ENCODE measurements at places on chromosomes 11 and 22. TPM values are rescaled to one million over a fixed set of nuclear protein-coding genes. Genes with fewer than 3 reads are reported as not detected.
A peak's percentile ranks its signal among the peaks of the same experiment; 100 is the strongest.

- peak; percentile 94 for DNase-seq
Observed at GRCh38 chr22:42444077-42444904, 12.1 kb upstream of the NFAM1 start.

The SLC22A12 gene
- polyA plus RNA-seq: 5.6 TPM

DNA sequence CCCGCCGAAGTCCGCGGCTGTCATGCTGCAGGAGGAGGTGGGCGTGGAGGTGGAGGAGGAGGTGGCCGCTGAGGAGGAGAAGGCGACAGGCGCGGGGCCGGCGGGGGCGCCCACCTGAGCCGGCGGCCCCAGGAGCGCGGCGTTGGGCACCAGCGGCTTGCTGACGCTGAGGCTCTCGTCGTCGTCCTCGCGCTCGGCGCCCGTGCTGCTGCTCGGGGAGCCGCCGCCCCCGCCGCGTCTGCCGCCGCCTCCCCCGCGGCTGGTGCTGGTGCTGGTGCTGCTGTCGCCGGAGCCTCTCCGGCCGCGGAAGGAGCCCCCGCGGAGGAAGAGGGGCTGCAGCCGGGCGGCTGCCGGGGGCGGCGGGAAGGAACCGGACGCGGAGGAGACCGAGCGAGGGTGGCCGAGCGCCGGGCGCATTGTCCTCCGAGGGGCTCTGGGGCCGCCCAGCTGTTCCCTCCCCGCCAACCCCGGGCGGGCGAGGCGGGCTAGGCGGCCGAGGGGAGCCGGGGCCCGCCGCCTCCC is 388 bp downstream of the TMEM121B start:
- DNase-seq: no peak

DNA sequence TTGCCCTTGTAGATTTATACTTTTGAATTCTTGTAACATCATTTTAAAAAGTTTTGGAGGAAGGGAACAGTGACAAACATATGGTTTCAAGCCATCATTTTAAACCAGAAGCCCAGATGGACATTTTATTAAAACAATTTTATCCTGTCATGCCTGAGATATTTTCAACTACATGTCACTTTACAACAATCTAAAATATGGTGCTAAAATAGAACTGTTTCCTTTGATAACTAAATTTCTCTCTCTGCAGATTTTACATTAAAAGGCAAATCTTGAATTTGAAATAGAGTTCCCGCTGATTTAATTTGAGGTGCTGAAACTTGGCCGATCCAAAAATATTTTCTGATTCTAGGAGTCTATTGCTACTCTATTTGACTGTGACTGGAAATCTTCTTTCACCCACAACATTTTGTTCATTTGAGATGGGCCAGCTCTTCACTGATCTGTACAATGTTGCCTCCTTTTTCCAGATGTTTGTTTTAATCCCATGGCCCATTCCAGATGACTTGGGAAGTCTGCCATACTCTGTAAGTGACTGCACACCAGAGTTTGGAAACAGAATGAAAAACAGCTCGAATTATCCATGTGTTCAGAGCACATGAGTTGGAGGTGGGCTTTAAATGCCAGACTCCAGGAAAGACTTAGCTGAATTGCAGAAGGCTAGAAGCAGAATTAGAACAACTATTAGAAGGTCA is 402.5 kb downstream of the TMEM135 start:
- DNase-seq: no peak

The TRIM49 gene
- not detected for polyA plus RNA-seq

The RTL10 gene
- 28.5 TPM for polyA plus RNA-seq

GRCh38 chr11:93604008-93604660 is 57.3 kb upstream of the CEP295 start:
- no peak for DNase-seq

GRCh38 chr22:30861688-30862552 is 106.7 kb downstream of the MORC2 start:
- DNase-seq: no peak

- DNase-seq: no peak
Observed at GRCh38 chr22:32706149-32706548, 95.4 kb upstream of the TIMP3 start.

DNA sequence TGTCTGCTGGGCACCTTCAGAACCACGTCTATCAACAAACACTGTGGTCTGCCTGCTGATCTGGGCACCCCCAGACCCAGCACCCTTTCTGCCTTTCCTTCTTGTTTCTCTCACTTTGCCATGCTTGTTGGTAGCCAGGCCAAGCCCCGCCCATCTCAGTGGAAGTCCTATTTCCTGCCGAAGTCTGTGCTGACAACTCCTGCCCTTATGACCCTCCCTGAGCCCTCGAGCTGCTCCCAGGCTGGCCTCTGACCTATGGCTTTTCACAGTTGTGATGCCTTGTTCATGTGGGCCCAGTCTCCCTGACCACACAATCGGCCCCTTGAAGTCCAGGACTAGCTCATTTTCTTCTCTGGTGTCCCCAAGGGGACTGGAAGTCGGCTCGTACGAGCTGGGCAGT is 132.1 kb downstream of the DSCAML1 start:
- no peak for DNase-seq

DNA sequence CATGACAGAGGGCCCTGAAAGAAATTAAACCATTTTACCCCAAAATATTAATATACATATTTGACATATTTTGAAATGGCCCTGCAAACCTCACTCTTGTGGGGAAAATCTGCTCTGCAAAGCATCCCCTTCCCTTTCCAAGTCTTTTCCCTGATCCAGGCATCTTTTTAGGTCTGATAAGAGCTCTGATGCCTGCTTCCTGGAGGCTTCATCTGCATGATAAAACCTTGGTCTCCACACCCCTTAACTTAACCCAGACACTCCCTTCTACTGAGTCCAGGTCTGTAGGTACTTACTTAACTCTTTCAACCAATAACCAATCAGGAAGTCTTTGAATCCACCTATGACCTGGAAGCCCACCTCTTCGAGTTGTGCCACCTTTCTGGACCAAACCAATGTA is 1.8 kb upstream of the LGALS12 start:
- DNase-seq: no peak

The GTSE1 gene
- 22.9 TPM for polyA plus RNA-seq

GRCh38 chr22:36328635-36329253 is 59.0 kb downstream of the MYH9 start:
- DNase-seq: peak; percentile 69

The HPX gene
- polyA plus RNA-seq: 6.4 TPM

DNA sequence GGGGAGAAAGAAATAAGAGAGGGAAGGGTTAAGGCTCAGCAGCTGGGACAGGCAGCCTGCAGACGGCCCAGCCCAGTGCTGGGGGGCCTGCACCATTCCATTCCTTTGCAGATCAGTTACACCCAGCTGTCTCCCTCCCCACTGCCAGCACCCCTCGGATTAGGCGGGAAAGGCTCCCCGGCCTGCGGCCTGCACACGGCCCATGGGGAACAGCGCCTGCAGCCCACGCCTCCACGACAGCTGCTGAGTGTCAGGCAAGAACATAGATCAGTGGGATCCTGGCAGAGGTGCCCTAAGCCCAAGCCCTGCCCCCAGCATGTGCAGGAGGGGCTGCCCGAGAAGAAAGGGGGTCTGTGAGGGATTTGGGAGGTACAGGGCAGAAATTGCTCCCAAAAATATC is 65.8 kb upstream of the MYOD1 start:
- no peak for DNase-seq

- DNase-seq: peak; percentile 61
Observed at GRCh38 chr11:36153551-36153950, 135.7 kb downstream of the COMMD9 start.

DNA sequence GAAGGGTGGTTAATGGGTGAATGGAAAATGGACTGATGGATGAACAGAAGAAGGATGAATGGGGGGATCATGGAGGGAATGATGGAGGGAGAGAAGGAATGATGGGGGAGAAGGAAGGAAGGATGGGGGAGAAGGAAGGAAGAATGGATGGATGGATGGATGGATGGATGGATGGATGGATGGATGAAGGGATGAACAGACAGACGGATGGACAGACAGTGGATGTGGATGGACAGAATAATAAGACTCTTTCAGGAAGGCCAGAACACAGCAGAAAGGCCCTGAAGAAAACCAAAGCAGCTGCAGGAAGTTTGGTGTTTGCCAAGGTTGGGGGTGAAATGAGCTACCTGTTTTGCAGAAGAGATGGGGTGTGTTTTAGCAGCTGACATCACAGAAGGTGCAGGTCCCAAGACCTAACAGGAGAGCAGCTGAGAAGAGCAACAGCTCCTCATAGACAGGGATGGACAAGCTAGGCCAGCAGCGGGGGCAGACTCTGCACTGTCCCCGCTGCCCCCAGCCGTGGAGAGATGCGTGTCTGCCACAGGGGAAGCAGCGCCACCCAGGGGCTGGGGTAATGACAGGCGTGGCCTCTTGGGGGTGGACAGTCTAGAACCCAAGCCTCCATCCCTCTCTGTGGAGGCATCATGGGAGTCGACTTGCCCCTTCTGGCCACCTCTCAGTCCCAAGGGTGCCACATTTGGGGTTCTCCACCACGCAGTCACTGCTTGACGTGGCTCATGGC is 17.9 kb downstream of the C1QTNF6 start:
- DNase-seq: no peak

The OR8D2 gene
- polyA plus RNA-seq: not detected

DNA sequence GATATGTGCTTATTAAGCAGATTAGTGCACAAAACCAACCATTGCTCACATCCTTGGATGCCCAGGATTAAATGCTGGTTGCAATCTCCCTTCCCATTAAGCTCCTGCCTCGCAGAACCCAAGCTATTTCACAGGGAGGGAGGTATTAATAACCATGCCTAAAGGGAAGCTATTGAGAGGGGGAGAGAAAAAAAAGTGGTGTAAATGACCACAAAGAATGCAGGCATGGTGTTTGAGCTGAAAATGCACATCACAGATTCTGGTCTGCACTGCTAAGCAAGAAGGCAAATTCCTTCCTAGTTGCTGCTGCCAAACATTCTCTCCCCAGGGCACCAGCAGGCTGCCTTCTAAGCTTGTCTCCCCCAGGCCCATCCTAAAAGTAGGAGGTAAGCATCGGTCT is 92.0 kb upstream of the ISX start:
- DNase-seq: peak; percentile 29

DNA sequence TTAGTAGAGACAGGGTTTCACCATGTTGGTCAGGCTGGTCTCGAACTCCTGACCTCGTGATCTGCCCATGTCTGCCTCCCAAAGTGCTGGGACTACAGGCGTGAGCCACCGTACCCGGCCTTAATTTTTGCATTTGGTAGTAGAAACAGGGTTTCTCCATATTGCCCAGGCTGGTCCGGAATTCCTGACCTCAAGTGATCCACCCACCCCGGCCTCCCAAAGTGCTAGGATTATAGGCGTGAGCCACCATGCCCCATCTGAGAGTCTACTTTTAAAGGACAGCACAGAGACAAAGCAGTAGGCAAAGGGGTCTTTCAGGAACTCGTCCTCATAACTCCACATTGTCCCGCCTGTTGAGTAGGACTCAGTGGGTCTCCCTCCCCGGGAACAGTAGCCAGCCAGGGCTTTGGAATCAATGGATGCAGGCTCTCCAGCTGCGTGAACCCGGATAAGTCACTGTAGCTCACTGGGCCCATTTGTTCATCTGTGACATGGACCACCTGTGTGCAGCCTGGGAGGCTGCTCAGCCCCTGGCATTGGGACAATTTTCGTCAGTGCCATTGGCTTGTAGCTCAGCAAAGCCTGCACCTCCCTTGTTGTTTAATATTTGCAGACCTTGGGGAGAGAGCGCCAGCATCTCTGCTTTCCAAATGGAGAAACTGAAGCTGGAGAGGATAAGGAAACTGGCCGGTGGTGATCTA is 86.1 kb downstream of the ARHGAP8 start:
- DNase-seq: no peak

- DNase-seq: no peak
Observed at GRCh38 chr11:1217151-1217550, 5.7 kb upstream of the MUC5B start.

The ANGPTL5 gene
- not detected for polyA plus RNA-seq

GRCh38 chr11:107605061-107606006 is 14.4 kb downstream of the ELMOD1 start:
- no peak for DNase-seq

GRCh38 chr22:31503211-31503964 is 7.1 kb downstream of the SFI1 start:
- DNase-seq: no peak

DNA sequence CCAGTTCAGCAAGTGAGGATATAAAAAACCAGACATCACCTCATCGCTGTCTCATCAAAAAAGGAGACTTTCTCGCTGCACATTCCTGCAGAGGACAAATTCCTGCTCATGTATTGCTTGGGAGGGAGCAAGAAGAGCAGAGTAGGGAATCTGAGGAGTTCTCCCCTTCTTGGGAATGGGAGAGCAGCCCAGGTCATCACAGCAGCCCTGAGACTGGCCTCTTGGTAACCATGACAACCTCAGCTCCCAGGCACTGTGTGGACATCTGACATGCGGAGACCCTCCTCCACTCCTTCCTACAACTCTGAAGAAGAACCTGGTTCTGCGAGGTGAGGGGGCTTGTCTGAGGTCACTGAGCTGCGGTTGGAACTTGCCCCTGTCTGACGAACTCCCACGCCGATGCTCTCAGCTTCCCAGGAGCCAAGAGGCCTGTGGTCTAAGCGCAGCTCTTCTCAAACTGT is 17.9 kb downstream of the RFPL1 start:
- peak; percentile 40 for DNase-seq

The FAM227A gene
- 10.7 TPM for polyA plus RNA-seq

The IGLL5 gene
- polyA plus RNA-seq: not detected

- DNase-seq: no peak
Observed at GRCh38 chr22:29531419-29531818, 22.1 kb downstream of the THOC5 start.

DNA sequence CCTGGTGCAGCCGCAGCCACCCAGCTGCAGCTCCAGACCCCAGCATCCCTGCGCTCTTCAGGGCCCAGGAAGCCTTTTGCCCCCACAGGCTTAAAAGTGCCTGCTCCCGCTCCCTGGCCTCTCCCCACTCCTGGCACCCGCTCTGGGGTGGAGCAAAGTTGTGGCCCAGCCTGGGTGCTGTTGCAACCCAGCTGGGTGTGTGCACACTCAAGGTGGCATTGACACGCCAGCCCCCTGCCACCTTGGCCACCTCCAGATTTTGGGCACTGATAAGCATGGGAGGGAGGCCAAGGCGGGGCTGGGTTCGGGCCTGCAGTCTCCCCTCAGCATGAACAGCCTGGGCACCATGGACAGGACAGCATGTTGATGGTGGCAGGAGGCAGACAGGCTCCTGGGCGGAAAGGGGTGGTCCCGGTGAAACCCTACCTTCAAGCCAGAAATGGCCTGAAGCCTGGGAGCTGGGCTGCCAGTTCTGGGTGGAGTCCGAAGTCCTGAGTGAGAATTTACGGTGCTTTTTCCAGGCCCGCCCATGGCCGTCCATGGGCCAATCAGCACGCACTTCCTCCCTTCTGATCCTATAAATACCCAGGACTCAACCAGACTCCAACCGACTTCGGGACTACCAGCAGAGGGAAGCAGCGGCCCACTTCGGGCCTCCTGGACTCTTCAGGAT is 23.6 kb upstream of the RNASEH2C start:
- peak; percentile 3 for DNase-seq

GRCh38 chr11:65084598-65085375 is 765 bp downstream of the ZFPL1 start:
- DNase-seq: no peak

DNA sequence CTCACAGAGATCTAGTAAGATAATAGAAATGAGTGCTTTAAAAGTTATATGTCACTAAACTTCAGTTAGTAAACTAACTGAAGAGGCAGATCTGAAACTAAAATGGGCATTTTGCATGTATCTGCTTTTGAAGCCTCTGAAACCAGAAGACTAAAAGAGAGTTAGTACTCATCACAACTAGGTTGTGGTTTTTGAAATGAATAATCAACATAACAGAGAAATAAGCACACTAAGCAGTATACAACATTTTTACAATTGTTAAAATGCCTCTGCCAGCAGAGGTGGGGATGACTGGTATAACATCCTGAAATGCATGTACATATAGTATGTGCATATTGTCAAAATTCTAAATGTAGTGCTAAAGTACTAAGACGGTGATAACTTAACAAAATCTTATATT is 564.5 kb downstream of the DLG2 start:
- DNase-seq: no peak

The PIM3 gene
- 17.5 TPM for polyA plus RNA-seq

Measured in renal pelvis (tissue), 12 donors.